ENCODE measurements at places on chromosomes 13 and 19. TPM values are rescaled to one million over a fixed set of nuclear protein-coding genes. Genes with fewer than 3 reads are reported as not detected.

GRCh38 chr13:24247016-24247415 lies 62.4 kb upstream of the C1QTNF9 start:
- DNase-seq = no peak

- no peak for DNase-seq
Measured at GRCh38 chr19:51183629-51184028, 41.3 kb upstream of the CD33 start.

The ZNF586 gene
- total RNA-seq = 18.7 TPM

The RNF225 gene
- total RNA-seq = not detected

The ZNF724 gene
- 0.43 TPM for total RNA-seq

The NLRP11 gene
- total RNA-seq = 0.14 TPM

The MCEMP1 gene
- not detected for total RNA-seq

The SNRPA gene
- total RNA-seq = 51.1 TPM

The SIGLEC6 gene
- total RNA-seq = not detected

DNA sequence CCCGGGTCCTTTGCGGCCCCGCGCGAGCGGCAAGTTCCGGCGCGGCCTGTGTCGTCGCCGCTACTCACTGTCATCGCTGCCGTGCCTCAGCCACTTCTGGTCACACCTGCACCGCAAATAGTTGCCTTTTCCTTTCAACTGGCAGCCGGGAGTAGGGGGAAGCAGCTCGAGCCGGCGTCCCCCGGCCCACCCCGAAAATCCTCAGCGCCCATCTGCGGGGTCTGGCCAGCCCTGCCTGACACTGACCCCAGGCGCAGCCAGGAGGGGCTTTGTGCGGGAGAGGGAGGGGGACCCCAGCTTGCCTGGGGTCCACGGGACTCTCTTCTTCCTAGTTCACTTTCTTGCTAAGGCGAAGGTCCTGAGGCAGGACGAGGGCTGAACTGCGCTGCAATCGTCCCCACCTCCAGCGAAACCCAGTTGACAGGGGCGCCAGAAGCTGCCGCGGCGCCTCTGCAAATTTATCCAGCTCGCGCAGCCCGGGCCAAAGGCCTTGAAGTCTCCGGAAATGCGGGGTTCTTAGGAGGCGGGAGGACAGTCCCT lies 1.7 kb downstream of the PDX1 start:
- DNase-seq = no peak

DNA sequence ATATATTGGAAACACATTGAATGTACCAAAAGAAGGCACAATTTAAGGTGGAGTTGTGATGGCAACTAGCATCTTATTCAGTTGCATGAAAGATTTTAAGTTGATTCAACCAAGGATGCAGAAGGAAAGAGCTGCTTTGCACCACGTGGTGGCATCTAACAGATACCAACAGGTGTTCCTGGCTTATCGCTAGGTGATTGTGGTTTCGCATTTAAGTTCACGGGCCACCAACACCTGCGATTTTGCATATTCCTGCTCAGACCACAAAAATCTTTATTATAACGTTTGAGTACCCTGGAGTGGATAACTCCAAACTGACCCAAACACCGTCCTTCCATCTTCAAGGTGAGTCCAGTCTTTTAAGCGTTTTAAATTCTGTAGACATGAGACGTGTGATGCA lies 45.3 kb downstream of the RGCC start:
- no peak for DNase-seq

DNA sequence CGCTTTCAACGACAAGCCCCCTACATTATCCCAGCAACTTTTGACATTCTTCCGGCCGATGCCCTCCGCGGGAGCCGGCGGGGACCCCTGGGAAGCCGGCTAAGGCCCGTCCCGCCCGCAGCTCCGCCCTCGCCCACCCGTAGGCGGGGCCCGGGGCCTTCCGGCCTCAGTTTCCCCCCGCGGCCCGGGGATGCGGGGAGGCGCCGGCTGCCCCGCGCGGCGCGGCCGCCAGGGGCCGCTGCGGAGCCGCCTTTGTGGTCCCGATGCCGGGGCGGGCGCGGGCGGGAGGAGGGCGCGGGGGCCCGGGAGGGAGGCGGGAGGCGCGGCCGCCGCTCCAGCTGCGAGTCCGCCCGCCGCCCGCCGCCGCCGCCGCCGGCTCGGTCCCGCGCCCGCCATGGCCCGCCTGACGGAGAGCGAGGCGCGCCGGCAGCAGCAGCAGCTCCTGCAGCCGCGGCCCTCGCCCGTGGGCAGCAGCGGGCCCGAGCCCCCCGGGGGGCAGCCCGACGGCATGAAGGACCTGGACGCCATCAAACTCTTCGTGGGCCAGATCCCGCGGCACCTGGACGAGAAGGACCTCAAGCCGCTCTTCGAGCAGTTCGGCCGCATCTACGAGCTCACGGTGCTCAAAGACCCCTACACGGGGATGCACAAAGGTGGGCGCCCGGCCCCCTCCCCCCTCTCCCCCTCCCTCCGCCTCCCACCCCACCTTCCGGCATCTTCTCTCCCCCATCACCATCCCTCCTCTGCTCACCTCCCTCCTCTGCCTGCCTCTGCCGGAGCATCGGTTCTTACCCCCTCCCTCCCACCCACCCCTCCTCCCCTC lies at the start of gene CELF5:
TSS of gene CELF5 (plus strand) at position 316 of the 823 bp plus-strand sequence. CDS start at position 395, 79 bp downstream.
- DNase-seq = no peak

GRCh38 chr13:107367258-107367657 lies 799.3 kb upstream of the ARGLU1 start:
- DNase-seq = no peak

DNA sequence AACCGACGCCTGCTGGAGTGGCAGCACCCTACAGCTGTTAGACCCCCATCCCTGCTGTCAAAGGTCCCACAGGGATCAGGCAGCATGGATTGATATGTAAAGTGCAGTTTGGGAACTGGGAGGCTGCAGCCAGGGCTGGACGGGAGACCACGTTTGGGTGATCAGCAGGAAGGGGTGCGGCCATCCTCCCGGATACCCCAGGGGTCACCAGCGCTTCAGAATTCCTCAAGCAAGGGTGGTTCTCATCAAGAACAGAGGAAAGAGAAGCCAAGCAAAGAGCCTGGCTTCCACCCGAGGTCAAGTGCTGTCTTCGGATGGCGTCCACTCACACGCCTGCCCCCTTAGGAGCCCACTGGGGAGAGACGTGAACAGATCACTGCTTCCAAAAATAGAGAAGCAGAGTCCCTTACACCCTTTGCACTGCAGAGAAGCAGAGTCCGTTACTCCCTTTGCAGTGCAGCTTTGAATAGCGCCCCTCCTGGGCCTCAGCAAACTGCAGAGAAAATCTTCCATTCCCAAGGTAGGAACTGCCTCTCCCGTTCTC lies 35.5 kb downstream of the DHRS12 start:
- no peak for DNase-seq

The CCL25 gene
- not detected for total RNA-seq

DNA sequence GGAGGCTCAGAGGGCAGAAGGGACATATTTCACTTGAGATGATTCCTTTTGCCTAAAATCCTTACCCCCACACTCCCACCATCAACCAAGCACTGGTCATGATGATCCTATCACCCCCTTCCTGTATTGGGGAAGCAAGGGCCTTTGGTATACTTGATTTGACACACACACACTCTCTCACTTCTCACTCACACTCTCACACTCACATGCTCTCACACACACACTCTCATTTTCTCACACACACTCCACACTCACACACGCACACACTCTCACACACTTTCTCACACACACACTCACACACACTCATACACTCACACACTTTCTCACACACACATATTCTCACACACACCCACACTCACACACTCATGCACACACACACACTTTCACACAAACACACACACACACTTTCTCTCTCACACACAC lies 8.6 kb downstream of the RGCC start:
- no peak for DNase-seq

GRCh38 chr13:100773923-100774663 lies 99.5 kb upstream of the TMTC4 start:
- DNase-seq = no peak

GRCh38 chr13:44165889-44166496 lies 207.6 kb upstream of the SERP2 start:
- DNase-seq = peak; percentile 3

GRCh38 chr19:48625891-48626327 lies 6.6 kb downstream of the SPHK2 start:
- no peak for DNase-seq

DNA sequence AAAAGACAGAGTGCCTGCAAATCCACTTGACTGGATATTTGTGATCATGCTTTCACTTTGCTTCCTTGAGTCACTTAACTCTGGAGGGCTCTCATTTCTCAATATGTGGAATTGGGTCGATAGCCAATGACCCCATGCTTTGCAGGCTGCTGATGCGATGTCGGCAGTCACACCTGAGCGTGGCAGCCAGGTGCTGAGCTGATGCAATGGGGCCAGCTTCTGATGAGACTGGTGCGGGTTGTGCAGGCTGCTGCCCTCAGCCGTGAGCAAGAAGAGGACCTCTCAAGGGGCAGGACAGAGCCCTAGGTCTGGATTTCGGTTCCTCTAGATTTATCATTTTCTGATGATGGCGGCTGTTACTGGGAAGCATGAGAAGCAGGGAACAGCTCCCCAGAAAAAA lies 334.1 kb downstream of the TEX29 start:
- no peak for DNase-seq

The HSD11B1L gene
- total RNA-seq = 12.1 TPM

The CAB39L gene
- total RNA-seq = 11.9 TPM

DNA sequence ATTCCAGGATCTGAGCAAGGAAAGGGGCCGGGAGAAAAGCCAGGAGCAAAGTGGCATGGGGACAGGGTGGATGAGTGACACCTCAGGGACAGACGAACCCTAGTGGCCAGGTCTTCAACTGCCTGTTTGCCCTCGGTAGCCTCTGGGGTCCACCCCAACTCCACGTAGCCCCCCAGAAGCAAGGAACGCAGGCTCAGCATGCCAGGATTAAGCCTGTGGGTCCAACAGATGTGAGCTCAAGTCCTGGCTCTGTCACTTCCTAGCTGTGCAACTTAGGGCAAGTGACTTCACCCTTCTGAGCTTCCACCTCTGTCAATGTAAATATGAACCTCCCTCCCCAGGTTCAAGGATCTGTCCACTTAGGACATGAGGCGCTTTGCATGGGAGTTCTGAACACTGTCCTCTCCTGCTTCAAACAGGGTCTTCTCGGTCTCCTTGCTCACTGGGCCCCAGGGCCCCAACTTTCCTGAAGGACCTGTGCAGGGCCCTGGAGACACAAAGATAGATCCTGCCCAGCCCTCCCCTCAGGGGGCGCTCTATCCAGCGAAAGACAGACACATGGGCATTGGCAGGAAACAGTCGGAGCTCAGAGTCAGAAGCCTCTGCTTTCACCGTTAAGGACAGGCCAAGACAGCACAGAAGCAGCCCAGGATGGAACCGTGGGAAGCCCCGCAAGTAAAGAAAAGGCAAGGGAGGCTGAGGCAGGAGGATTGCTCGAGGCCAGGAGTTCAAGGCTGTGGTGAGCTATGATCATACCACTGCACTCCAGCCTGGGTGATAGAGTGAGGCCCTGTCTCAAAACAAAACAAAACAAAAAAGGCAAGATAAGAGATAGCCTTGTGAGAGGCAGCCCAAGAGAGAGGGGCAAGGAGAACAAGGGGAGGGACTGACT lies 13.2 kb downstream of the SYDE1 start:
- no peak for DNase-seq

The DCLK1 gene
- 3.7 TPM for total RNA-seq

DNA sequence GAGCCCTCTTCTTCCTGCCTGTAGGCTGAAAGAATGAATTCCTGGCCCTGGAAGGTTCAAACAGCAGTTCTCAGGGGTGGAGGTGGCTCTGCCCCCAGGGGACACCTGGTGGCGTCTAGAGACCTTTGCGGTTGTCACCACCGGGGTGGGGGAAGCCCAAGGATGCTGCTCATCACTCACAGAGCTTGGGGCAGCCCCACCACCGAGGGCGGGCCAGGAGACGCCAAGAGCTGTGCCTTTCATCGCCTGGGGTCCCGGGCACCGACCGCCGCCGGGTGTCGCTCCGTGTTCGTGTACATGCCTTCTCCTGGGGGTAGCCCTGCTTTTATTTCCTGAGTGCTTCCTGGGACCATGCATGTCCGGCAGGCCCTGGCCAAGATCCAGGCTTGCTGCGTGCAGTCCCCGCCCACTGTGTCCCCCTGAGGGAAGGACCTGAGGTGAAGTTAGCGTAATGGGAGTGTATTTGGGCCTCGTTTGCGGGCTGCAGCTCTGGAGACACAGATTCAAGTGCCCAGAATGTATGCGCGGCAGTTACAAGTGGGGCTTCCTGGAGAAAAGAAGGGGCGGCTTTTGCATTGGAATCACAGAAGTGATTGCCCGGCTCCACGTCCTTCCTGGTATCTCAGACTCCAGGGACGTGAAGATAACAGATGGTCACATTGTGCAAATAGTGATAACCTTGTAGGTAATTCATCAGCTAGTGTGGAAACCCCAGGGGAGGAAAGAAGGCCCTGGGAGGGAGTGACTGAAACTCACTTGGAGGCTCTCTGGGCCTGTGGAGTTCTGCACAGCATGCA lies 7.8 kb downstream of the DOT1L start:
- no peak for DNase-seq

DNA sequence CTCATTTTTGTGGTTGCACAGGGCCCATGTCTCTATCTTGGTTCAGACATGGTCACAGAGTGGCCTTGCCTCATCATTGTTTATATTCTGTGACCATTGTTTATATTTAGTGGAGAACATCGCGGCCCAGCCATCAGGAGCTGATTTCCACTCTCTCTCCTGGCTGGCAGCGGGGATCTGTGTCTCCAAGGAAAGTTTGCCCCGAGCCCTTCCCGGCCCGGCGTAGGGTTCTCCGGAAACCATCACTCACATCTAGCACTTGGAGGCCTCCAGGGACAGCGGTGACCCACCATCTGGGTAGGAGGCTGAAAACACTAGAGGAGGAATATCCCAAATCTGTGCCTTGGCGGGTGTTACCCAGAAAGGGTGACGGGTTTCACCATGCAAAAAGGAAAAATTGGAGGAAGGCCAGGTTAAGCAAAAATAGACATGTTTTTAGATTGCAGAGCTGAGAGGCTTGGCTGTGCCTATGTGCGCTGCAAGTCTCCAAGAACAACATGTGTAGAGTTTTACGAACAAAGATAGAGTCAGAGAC lies 726 bp upstream of the ZNF358 start:
- DNase-seq = no peak

DNA sequence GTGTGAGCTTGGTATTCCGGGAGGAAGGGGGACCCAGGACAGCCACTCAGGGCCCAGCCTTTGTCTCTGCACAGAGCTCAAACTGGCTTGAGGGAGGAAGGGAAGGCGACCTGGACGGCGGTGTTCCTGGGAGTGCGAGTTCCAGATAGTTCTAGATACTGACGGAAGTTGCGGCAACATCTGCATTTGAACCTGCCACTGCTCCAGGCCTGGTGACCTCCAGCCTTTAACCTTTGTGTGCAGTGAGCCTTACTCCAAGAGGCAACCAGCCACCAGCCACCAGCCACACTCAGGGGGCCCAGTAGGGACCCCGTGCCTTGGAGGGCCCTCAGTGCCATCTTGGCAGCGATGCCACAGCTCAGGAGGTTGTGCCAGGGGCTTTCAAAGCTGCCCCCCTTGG lies 15.5 kb upstream of the ZBTB7A start:
- no peak for DNase-seq

- no peak for DNase-seq
Measured at GRCh38 chr13:101841698-101842097, 389.2 kb downstream of the ITGBL1 start.

The FFAR2 gene
- total RNA-seq = not detected

- no peak for DNase-seq
Measured at GRCh38 chr19:53086949-53087348, 16.3 kb downstream of the ZNF160 start.
